ENCODE measurements at places on chromosomes 11 and 22. TPM values are rescaled to one million over a fixed set of nuclear protein-coding genes. Genes with fewer than 3 reads are reported as not detected.
A peak's percentile ranks its signal among the peaks of the same experiment; 100 is the strongest.

DNA sequence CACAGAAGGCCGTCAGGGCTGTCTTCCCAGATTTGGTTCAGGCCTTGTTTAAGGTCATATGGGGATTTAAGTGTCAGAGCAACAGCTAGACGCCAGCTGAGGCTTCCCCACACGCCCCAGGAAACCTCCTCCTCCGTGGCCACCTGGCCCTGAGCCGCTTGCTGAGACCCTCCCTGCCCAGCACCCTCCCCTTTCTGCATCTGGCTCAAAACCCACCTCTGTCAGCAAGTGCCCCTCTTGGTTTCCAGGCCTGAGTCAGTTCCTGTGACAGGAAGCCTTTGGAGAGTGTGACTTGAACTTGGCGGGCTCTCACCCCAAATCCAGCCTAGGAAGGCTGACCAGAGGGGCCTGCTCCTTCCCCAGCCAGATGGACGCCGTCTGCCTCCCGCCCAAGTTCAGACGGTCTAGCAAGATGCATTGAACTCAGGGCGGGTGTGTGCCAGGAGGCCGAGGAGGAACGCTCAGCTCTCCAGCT is 561 bp downstream of the FXYD2 start:
- no peak for DNase-seq

DNA sequence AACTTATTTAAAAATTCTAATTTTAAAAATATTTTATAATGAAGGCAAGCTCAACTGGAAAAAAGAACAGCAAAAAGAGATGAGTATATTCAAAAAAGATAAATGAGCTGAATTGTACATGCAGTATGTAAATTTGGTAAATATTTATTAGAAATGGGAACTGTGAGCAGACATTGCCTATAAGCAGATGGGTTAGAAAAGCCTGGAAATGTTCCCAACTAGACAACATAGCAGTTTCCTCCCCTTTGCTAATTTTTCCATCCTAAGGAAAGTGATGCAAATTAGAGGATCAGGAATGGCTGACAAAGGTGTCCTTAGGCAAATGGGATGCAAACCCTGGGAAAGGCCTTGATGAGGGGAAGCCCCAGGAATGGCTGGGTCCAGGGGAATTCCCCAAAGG is 37.2 kb downstream of the TP53I11 start:
- no peak for DNase-seq

DNA sequence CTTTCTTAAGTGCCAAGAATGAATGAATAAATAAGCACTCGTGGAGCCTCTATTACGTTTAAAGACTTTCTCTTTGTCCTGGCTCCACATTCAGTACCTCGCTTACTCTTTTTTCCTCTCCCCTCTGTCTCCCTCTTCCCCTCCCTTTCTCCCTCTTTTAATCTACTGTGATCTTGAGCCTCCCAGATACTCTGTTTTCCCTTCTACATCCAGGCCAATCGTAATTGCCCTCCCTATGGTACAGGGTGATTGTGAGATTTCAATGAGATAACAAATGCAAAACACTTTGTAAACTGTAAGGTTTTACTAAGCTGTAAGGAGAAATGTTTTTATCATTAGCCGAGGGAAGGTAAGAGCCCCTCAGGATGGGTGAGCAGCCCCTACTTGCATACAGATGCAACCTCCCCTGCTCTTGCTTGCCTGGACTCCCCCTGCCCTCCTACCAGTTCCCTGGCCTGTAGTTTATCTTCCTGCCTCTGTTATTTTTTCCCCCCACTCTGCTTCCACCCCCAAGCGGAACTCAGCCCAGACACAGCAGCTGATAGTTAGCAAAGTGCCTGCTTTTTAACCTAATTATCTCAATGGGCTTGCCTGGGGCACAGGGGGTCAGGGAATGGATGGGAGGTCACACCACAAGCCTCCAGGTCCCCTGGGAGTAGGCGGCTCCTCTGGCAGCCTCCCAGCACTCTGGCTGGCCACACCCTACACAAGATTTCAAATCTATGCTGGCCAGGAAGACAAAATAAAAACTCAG is 76.9 kb upstream of the CADM1 start:
- no peak for DNase-seq

- DNase-seq = no peak
Observed at GRCh38 chr11:3849297-3849874, 6.1 kb upstream of the STIM1 start.

- DNase-seq = no peak
Observed at GRCh38 chr11:48020092-48020755, 39.9 kb downstream of the PTPRJ start.

- no peak for DNase-seq
Observed at GRCh38 chr11:66004186-66004585, 1.9 kb downstream of the BANF1 start.

- DNase-seq = peak; percentile 13
Observed at GRCh38 chr11:87036756-87037449, 831 bp upstream of the TMEM135 start.

GRCh38 chr11:129722529-129722928 is 93.1 kb upstream of the TMEM45B start:
- no peak for DNase-seq

- DNase-seq = no peak
Observed at GRCh38 chr11:88398372-88398771, 60.8 kb upstream of the CTSC start.

- DNase-seq = no peak
Observed at GRCh38 chr11:35096723-35097122, 42.2 kb upstream of the CD44 start.

DNA sequence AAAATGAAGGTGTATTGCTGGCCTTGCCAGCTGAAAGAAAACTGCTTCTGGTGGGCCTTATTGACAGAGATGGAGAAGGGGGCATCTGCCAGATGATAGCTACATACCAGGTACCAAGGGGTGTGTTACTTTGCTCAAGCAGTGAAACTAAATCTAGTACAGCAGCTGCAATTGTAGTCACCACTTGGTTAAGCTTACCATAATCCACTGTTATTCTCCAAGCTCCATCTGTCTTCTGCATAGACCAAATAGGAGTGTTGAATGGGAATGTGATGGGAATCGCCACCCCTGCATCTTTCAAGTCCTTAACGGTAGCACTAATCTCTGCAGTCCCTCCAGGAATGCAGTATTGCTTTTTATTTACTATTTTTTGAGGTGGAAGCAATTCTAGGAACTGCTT is 45.8 kb upstream of the LIN7C start:
- no peak for DNase-seq

DNA sequence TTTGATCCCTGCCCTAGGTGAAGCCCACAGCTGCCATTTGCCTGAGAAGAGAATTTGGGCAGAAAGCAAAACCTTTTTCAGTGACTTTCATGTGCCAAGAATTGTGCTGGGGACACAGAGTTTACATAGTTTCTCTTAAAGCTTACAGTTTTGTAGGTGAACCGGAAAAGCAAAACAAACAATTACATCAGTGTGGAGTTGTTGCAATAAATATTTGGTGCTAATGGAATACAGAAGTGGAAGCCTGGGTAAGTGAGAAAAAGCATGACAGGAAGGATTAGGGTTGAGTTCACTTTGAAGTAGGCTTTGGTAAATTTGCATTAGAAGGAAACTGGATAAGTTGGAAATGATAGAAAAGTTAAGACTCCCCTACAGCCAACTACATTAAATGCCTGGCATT is 82.7 kb downstream of the RASSF10 start:
- DNase-seq = no peak

- DNase-seq = no peak
Observed at GRCh38 chr22:41003066-41003465, 51.9 kb downstream of the RBX1 start.

GRCh38 chr22:35539487-35539886 is 1.1 kb upstream of the RASD2 start:
- no peak for DNase-seq

DNA sequence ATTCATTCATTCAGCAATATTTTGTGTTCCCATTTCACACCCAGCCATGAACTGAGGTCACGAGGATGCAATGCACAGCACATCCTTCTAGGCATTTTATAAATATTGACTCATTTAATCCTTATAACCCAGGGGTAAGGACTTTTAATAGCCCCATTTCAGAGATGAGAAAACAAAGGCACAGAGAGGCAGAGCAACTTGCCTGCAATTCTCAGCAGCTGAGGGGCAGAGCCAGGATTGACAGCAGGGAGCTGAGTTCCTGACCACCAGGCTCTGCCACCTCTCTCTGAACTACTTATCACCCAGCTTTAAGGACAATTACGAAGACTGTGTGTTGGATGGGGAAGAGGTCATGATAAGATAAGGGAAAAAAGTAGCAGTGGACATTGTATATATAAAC is 12.8 kb upstream of the FGF3 start:
- no peak for DNase-seq

DNA sequence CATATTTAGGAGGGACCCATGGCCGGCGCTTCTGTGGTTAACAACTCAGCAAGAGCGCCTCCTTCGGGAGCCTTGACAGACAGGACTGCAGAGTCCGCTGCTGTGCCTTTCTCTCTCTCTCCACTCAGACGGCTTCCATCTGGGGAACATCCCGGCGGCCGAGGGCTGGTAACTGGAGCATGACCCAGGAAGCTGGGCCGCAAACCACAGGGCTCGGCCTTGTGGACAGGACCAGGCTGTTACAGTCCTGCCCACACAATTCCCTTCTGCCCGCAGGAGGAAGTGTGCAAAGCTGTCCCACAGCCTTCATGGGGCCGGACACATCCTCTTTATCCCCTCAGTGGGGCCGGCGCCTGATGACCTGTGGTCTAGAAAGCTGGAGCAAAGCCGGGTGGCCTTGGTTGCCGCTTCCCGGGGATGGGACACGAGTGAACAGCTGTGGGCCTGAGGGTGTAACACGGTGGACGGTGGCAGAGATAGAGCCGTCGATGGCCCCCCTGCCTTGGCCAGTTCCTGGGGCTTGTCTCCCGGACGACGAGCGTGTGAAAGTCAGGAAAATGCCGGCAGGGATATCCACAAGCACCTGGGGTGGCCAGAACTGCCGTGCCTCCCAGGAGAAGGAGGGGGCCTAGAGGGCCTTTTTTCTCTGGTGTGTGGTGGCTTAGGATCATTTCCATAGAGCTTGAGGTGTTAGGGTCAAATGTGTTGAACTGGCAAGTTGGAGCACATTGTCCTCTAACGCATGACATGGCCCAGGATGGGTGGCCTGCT is 50.1 kb downstream of the FBLN1 start:
- DNase-seq = peak; percentile 67

DNA sequence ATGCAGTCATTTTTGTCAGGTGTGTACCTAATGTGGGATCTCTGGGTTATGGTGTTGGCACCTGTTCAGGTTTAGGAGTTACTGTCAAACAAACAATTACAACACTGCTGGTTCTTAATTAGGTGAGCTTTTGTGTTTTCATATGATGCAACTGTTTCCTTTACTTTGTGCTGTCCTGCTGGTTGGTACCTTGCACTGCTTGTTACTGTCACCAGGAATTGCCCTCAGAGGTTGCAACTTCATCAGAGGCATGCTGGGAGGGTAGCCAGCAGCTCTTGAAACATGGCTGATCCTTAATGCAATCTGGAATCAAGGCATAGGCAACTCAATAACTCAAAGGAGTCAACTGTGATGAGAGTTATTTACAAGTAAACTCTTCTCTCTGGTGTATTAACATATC is 400.3 kb downstream of the MIAT start:
- no peak for DNase-seq

DNA sequence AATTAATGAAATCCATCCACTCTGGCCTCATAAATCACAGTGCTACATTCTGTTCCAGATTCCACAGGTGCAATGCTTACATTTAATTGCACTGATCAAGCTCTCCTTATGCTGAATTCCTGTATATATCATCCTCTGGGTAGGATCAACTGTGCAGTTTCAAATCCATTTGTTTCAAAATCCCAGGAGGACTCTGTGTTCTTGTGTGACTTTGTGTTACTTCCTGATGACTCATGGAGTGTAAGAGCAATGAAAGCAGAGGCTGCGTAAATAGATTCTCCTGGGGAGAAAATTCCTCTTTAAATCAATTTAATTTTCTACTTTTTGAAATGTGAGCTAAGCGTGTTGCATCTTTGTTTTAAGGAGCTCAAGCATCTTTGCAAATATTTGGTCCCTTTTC is 752.7 kb downstream of the METTL15 start:
- DNase-seq = no peak

DNA sequence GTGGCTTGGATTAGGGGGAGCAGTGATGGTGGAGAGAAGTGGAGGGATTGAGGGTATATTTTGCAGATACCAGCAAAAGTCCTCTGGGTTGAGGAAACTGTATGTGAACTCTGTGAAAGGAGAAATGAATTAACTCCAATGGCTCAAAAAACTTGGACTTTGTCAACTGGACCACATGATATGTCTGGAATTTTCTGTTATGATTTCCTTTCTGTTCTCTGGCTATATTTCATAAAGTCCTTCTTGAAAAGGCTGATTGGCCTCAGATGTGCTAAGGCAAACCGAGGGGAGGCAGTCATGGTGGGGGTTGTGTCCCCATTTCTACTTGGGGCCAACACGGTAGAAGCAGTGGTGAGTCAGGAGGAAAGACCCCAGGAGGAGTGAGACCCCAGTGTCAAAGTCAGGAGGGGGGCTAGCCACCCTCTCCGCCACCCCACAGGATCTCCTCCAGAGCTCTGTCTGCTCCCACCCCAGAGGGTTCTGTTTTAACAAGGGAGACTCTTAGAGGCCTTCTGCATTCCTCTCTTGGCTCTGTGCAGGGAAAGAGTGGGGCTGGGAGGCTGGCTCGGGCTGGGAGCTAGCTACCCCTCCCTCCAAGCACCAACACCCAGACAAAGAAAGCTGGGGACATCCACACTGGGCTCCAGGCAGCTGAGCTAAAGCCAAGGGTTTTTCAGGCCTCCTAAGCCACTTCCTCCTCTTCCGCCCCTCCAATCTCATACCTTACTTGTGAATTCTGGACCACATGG is 13.8 kb downstream of the CHRDL2 start:
- no peak for DNase-seq

GRCh38 chr22:47452184-47452583 is 689.7 kb downstream of the TBC1D22A start:
- DNase-seq = no peak

GRCh38 chr11:79668575-79668974 is 227.7 kb upstream of the TENM4 start:
- no peak for DNase-seq

DNA sequence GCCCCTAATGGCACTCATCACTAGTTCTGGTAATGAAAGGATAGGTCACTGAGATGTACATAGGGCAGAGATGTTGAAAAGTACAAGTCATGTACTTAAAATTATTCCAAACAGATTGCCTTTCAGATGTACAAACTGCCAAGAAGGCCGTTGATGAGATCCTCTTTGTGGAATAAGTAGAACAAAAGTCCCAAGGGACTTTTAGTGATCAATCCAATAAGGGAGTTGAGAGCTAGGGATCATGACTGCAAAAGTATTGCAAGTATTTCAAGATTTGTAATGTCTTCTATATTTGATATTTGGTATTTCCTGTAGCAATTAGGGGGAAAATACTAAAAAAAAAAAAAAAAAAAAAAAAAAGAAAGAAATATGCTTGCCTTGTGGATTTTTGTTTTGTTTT is 82.2 kb downstream of the ATG16L2 start:
- no peak for DNase-seq

GRCh38 chr11:68460741-68461574 is at the start of gene PPP6R3:
Gene PPP6R3, plus strand, starts transcription at chr11:68460752. Its CDS starts 76,913 bp downstream, at chr11:68537665.
- no peak for DNase-seq

The DHCR7 gene
- polyA plus RNA-seq = 44.6 TPM

The C11orf87 gene
- polyA plus RNA-seq = 0.29 TPM

The MMP1 gene
- polyA plus RNA-seq = 0.30 TPM

The CDON gene
- 21.9 TPM for polyA plus RNA-seq

The HEPHL1 gene
- 0.30 TPM for polyA plus RNA-seq

The VSIG10L2 gene
- not detected for polyA plus RNA-seq

The ARSA gene
- polyA plus RNA-seq = 21.5 TPM

The PLXNB2 gene
- polyA plus RNA-seq = 275 TPM

Data from left renal cortex interstitium (tissue), 4 donors.